ENCODE measurements at places on chromosomes 5 and 9.

- no peak for DNase-seq
Observed at GRCh38 chr5:35202319-35203111, 27.8 kb downstream of the PRLR start.

DNA sequence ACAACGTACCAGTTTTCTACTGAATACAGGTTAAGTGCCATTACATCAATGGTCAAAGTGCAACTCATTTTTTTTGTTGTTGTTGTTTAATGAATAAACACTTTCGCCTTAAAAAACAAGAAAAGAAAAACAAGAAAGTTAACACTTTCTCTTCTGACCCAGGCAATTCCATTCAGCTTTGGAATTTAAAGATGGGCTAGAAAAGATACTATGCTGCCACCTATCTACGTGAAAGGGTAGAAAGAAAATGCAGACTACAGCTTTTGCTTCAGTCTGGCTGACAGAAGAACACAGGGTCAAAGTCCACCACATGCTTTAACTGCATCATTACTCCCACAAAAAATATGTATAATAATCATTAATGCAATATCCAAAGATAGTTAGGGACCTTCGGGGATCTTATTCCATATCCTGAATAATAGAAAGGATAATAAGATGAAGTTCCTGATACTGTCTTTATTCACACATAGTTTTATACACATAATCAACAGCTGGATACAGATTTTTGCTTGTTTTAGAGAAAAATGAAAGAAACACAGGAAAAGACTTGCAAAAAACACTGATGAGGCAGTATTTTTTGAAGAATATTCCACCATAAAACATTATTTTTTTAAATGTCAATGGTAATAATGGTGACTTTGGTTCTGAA lies 40.4 kb downstream of the ZDHHC21 start:
- no peak for DNase-seq

DNA sequence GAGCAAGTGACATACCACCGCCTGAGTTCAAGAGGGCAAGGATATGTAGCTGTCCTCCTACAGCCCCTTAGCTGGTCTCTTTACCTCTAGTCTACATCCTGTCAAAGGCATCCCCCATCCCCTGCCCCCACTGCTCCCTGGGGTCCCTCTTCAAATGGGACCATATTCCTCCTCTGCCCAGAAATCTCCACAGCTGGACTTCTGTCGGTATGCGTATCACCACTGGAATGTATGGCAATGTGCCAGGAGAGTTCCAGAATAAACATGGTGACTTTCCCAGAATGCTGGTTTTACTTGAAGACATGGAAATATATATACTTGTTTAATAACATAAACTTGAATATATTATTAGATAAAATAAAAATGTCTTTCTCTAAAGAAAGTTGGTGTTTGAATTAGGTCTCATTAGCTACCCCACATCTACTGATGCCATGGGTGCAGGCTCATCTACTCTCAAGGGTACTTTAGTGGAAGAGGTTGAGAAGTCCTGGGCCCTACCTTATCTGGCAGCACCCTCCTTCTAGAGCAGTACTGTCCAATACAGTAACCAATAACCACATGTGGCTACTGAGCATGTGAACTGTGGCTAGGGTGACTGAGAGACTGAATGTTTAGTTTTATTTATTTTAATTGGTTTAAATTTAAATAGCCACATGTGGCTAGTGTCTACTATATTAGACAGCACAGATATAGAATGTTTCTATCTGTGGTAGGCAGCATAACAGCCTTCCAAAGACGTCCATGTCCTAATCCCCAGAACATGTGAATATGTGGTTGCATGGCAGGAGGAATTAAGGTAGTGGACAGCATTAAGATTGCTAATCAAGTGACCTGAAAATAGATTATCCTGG lies 181.7 kb upstream of the SLC30A5 start:
- DNase-seq = no peak

DNA sequence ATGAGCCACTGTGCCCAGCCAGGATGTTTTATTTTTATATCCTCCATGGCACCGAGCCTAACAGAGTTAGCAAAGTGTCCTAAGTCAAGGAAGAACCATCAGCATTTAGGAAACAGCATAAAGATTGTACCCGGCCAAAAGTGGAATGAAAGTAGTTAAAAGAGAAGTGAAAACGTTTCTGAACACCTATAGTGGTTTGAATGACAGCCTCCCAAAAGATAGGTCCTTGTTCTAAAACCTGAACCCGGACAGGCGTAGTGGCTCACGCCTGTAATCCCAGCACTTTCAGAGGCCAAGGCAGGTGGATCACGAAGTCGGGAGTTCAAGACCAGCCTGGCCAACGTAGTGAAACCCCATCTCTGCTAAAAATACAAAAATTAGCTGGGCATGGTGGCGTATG lies 37.4 kb downstream of the ZFAND5 start:
- DNase-seq = no peak

DNA sequence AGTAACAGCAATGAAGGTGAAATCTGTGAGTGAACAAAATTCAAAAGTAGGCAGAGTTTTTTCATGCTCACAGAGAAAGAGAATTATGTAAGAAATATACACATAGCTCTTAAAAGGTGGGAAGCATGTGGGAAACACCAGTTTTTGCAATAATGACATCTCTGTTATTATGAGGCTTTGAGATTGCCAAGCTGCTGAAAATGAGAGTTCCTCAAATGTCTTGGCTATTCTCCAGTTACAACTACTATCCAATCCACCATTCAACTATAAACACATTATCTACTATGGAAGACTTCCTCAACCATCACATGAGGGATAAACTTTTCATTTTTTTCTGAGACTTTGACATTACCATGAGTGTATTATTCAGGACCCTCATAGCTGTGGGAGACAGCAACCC lies 420.8 kb upstream of the ACTBL2 start:
- DNase-seq = no peak

GRCh38 chr5:160197341-160198144 lies 31.8 kb upstream of the FABP6 start:
- no peak for DNase-seq
